ENCODE measurements at places on chromosomes 7 and 10. TPM values are rescaled to one million over a fixed set of nuclear protein-coding genes. Genes with fewer than 3 reads are reported as not detected.

Gene GATA3
- 1.1 TPM for total RNA-seq

Gene ALOX5
- total RNA-seq, result 0.10 TPM

Gene CABCOCO1
- not detected for total RNA-seq

Gene LIPM
- not detected for total RNA-seq

Gene TMEM178B
- total RNA-seq, result 1.1 TPM

Gene CPXM2
- total RNA-seq, result 2.9 TPM

Gene ATRNL1
- total RNA-seq, result 35.1 TPM

Gene GPR15LG
- total RNA-seq, result not detected
